ENCODE measurements at places on chromosomes 2 and 18.

DNA sequence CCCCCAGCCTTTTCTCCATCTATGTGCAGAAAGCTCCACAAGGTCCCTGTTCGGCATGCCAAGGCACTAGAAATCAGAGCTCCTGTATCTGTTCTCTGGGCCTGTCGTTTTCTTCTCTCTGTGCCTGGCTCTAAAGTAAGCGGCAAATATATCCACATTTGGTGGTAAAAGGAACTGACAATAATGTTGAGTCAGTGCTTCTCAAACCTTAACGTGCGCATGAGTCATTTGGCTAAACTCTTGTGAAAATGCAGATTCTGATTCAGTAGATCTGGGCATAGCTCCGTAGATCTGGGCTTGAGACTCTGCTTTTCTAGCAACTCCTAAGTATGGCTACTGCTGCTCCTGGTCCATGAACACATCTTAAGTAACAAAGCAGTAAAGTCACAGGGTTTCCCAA is 16.5 kb upstream of the ACSL3 start:
- no peak for DNase-seq

DNA sequence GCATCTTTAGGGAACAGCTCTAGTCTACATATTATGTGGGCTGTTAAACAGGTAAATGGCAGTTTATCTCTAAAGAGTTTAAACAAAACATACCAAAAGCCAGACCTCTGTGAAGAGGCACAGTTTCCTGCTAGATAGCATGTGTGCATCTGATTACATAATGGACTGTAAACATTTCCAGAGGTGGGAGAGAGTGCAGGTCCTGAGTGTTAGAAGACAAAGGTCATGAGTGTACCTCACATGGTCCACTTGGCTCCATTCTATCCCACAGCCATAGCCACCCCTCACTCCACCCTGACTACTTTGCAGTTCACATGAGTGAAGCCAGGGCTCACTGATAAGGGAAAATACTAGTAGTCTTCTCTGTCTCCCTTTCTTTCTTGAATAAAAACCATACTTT is 233.4 kb downstream of the MTX2 start:
- DNase-seq: no peak

- DNase-seq: no peak
Measured at GRCh38 chr2:102074152-102074783, 68.3 kb upstream of the IL1R1 start.

GRCh38 chr18:12606592-12607315 is 51.2 kb downstream of the SPIRE1 start:
- no peak for DNase-seq

DNA sequence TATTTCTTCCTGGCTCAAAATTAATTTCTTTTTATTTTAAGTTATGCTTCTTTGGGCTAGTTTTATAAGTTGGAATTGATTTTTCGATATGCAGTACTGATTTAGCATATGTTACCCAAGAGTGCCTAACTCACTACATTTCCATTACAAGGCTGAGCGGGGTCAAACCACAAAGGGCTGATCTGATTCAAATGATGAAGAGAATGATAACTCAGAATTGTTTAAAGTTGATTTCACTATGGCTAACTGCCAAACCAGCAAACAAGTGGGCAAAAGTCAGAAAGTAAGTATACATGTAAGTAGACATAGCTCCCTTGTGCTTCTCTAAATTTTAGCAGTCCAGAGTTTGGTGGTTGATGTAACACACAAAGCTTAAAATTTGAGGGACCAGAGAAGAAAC is 35.6 kb downstream of the RAD51AP2 start:
- no peak for DNase-seq

- no peak for DNase-seq
Measured at GRCh38 chr2:240297256-240298116, 138.0 kb upstream of the GPC1 start.

DNA sequence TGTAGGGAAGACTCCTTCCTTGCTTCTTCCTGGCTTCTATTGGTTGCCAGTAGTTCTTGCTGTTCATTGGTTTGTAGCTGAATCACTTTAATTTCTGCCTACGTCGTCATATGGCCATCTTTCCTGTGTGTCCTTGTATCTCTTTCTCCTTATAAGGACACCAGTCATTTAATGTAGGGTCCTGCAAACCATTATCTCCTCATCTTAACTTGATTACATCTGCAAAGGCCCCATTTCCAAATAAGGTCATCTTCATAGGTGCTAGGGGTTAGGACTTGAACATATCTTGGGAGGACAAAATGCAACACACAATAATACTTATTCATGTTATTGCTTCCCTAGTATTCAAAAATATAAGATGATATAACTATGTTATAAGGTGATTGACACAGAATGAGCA is 95.5 kb upstream of the TTC27 start:
- no peak for DNase-seq

DNA sequence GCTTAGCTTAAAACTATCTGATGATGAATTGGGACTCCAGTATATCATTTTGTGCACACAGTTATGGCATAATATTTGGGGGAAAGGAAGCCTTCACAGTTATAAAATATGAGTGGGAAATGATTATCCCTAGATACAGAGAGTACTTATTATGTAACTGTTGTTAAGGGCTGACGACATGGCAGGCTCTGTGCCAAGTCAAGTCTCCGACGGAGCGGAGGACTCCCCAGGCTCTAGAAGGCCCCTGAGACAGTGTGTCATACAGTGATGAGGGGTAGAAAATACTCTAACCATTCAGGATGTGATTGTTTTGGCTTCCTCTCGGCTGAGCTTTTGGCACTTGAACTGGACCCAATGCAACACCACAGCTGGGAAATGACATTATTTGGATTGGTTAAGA is 211.8 kb downstream of the SLC8A1 start:
- DNase-seq: no peak

GRCh38 chr2:6750411-6751158 is 115.1 kb downstream of the CMPK2 start:
- no peak for DNase-seq

- DNase-seq: no peak
Measured at GRCh38 chr2:163768881-163769695, 33.3 kb upstream of the FIGN start.

DNA sequence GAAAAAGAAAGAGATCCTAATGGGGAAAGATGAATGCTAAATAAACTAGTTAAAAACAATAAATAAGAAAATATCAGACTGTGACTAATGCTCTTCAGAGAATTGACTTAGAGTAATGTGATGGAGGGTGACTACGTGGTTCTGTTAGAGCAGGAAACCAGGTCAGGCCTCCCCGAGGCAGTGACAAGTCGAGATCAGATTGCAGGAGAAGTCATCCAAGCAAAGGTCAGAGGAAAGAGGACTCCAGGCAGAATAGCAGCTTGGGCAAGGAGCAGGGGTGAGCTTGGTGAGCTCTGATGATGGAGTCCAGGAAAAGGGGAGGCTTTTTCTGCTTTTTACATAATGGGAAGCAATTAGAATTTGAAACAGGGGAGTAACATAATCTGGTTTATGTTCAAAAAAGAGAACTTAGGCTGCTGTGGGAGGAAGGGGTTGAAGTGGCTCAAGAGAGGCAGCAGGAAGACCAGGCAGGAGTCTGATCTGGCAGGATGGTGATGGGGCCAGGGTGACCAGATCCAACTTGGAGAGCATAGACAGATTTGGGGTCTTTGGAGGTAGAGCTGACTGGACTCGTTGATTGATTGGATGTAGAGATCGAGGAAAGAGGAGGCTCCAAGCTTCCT is 27.3 kb upstream of the ITGB6 start:
- no peak for DNase-seq

- no peak for DNase-seq
Measured at GRCh38 chr2:169768262-169768995, 30.2 kb upstream of the SSB start.

DNA sequence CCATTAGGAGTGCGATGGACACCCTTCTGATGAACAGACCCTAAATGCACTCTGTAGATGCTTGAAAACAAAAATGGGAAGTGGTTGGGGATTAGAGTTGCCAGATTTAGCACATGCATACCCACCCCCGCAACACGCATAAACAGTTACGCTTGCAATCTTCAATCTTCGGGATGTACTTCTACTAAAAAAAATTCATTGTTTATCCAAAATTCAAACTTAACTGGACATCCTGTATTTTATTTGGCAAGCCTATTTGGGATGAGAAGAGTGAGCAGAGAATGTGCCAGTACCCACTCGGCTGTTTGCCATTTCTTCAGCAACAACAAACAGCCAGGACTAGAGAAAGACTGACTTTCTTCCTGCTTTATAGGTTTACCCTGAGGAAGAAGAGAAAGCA is 18.4 kb downstream of the KIAA2012 start:
- no peak for DNase-seq

GRCh38 chr2:105490204-105490603 is 91.4 kb upstream of the FHL2 start:
- no peak for DNase-seq

GRCh38 chr18:59628995-59629394 is 68.2 kb downstream of the CCBE1 start:
- no peak for DNase-seq

DNA sequence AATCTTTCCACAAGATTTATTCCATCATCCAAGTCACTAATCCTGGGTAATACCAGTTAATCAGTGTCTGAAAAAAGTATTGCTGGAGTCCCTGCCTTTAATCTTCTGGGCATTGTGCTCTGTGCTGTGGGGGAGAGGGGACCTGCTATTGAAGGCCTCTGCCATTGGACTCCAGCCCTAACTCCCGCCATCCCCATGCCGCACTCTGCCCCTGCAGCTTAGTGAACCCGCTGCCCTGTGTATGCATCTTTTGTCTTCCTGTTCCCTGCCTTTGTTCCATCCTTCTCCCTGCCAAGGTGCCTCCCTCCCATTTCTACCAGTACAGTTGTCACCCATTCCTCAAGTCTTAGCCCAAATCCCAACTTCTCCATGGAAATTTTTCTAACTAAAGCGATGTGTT is 113.8 kb upstream of the EPAS1 start:
- DNase-seq: no peak

DNA sequence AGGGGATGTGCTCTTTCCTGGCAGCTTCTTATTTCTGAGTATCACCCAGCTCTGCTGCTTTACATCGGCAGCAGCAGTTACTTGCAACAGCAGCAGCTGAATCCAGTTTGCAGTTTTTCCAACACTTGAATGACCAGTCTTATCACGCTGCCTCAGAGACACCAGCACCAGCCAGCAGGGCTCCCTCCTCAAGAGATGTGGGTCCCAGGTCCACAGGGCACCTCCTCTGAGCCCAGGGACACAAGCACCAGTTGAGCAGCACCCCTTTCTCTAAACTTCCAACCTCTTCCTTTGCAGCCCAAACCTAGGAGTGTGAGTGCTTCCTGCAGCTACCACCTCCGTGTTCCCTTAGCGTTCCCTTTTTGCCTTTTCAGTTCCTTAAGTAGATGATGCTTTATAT is 50.4 kb upstream of the YPEL5 start:
- no peak for DNase-seq

GRCh38 chr2:148963461-148963860 is 75.0 kb upstream of the LYPD6B start:
- DNase-seq: no peak

GRCh38 chr2:205288686-205289085 is 393.6 kb upstream of the NRP2 start:
- DNase-seq: no peak

- DNase-seq: no peak
Measured at GRCh38 chr2:175684466-175684865, 317.6 kb downstream of the LNPK start.

GRCh38 chr2:10193851-10194820 is 71.6 kb downstream of the RRM2 start:
- DNase-seq: no peak

- DNase-seq: no peak
Measured at GRCh38 chr18:44238454-44238853, 442.2 kb upstream of the SETBP1 start.

- no peak for DNase-seq
Measured at GRCh38 chr18:25459814-25460213, 107.8 kb upstream of the ZNF521 start.

DNA sequence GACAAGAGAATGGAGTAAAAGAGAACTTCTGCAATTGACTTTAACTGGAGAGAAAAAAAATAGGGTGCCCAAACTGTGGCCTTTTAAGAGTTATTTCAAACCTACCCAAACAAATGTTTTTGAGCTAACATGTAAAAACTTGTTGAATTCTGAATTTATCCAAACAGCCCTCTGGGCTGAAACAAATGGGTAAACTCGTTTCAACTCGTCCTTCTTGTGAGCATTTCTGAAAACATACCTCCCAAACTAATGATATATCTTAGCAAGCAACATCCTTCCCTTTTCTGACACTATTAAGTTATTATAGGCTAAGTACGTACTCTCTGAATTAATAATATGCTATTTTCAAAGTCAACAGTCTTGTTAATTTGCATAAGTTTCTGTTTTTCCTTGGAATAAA is 793.0 kb upstream of the ACVR2A start:
- no peak for DNase-seq

GRCh38 chr2:219490186-219490585 is 8.5 kb upstream of the GMPPA start:
- no peak for DNase-seq

GRCh38 chr2:216298719-216299495 is 73.4 kb downstream of the MARCHF4 start:
- no peak for DNase-seq

- DNase-seq: no peak
Measured at GRCh38 chr2:41829052-41829451, 218.8 kb upstream of the PKDCC start.

DNA sequence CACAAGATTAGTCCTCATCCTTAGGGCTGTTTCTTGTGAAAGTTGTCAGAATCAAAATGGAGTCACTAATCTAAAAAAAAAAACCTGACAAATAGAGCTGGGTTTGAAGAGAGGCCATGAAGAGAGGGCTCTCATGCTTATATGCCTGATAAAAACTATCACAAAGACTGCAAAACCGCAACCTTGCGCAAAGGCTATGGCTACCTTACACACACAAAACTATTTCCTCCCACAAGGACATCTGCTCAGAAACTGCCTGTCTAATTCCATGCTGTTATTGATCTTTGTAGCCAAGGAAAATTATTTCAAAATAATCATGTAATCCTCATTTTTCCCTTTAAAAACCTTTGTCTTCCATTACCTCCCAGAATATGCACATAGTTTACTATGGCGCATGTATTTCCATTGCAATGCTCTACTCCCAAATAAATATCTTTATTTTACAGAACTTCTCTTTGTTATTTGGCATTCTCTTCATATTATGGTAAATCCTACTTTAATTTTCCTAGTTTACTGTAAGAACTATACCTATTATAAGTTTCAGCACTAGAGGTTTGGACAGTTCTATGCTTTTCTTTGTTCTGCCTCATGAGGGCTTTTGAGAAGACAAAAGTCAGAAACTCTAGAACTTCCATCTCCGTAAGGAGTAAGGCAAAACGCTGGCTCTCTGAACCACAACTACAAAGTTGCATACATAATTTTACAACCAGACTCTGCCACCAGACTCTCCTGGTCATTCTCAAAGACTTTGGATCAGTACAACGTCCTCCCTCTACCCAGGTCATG is 9.6 kb upstream of the DPYSL5 start:
- DNase-seq: no peak

GRCh38 chr18:77131100-77131651 is 1.4 kb downstream of the MBP start:
- DNase-seq: no peak

GRCh38 chr2:204583773-204584172 is 38.5 kb downstream of the PARD3B start:
- no peak for DNase-seq

GRCh38 chr2:10989151-10989550 is 77.4 kb downstream of the KCNF1 start:
- DNase-seq: no peak

GRCh38 chr2:162261032-162261945 is 18.0 kb upstream of the FAP start:
- DNase-seq: no peak
